ENCODE measurements at places on chromosomes 2 and 18. TPM values are rescaled to one million over a fixed set of nuclear protein-coding genes. Genes with fewer than 3 reads are reported as not detected.

The CYP26B1 gene
- total RNA-seq: 0.37 TPM

The SNRNP200 gene
- 102 TPM for total RNA-seq

GRCh38 chr18:24837066-24837465, 376.6 kb downstream of the HRH4 start:
- no peak overlapping the region for H3K27ac ChIP-seq
- no peaks in the 10 kb centered on the region for H3K27me3 ChIP-seq
- H3K4me3 ChIP-seq: no peak overlapping the region

DNA sequence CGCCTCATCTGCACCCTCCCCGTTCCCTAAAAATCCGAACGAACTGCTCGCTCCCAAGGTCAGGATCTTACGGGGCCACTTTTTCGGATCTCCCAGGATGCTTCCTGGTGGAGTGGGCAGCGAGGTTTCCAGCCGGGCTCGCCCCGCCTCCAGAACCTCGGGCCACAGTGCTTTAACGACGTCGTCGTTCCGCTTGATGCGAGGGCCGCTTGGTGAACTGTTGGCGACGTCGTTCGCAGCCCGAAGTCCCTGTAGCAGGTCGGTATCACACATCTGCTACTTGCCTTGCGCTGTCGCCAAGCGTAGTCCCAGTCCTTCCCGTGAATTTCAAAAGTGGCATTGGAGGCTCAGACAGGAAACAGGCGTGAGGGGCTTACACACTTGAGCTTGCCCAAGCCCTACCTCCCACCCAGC, 15.3 kb downstream of the EVX2 start:
- no peaks in the 10 kb centered on the region for H3K4me1 ChIP-seq
- no peaks in the 10 kb centered on the region for H3K36me3 ChIP-seq
- no peak overlapping the region for H3K4me3 ChIP-seq
- peaks cover 14% of the 10 kb centered on the region for H3K27me3 ChIP-seq
- no peak for DNase-seq

- no peak overlapping the region for H3K27ac ChIP-seq
- H3K27me3 ChIP-seq: no peaks in the 10 kb centered on the region
- H3K4me1 ChIP-seq: no peaks in the 10 kb centered on the region
- H3K4me3 ChIP-seq: no peak overlapping the region
Measured at GRCh38 chr2:195049372-195050031, 607.5 kb upstream of the SLC39A10 start.

DNA sequence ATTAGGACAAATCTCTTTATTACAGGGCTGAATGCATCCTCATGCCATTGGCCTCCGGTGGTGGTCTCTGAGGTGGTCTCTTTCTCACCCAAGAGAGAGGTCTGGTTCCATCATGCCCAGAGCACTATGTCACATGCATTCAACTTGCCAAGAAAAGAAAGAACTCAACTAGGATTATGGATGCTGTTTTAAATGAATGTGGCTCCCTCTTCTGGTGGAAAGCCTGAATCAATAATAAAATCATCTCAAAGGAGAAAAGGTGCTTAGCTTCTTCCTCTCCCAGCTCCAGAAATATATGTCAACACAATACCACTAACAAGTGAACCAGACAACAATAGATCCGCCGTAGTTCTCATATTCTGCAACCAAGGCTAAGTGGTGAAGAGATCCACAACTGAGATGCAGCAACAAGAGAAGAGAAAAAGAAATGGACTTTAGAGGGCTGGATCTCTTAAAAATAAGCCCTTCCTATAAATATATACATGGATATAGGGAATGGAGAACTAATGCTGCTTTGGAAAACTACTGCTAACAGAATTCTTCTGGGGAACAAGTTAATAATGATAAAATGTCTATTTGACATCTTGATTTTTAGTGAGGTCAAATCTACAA, 396.8 kb downstream of the NCKAP5 start:
- H3K27me3 ChIP-seq: 0 out of 2 replicates have a peak, but pooled peaks cover 2% of the 10 kb centered on the region
- H3K4me3 ChIP-seq: no peak overlapping the region
- DNase-seq: peak; percentile 62
- H3K27ac ChIP-seq: no peak overlapping the region
- H3K36me3 ChIP-seq: no peaks in the 10 kb centered on the region
- H3K4me1 ChIP-seq: peaks cover 34% of the 10 kb centered on the region

All from HFFc6 (cell line).